ENCODE measurements at places on chromosomes 3 and 15.

DNA sequence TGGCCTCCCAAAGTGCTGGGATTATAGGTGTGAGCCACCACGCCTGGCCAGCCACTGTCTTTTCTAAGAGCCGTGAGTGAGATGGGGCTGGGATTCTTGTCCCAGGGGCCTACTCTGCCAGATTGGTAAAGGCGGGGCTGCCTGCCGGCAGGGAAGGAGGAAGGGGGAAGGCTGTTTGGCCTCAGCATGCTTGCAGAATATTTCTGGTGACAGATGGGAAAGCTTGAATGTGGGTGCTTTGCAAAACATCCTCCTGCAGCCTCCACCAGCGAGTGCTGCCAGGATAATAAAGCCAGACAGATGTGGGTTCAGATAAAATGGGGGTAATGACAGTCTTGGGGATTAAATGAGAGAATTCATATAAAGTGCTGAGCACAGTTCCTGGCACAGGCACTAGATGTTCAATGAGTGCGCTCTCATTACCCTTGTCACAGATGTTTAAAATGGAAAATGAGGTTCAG lies 19.8 kb upstream of the ACOX2 start:
- no peak for DNase-seq

GRCh38 chr15:67150023-67150860 lies 84.8 kb downstream of the SMAD3 start:
- peak; percentile 80 for DNase-seq

- DNase-seq, result no peak
Measured at GRCh38 chr3:38600551-38600950, 48.9 kb downstream of the SCN5A start.

DNA sequence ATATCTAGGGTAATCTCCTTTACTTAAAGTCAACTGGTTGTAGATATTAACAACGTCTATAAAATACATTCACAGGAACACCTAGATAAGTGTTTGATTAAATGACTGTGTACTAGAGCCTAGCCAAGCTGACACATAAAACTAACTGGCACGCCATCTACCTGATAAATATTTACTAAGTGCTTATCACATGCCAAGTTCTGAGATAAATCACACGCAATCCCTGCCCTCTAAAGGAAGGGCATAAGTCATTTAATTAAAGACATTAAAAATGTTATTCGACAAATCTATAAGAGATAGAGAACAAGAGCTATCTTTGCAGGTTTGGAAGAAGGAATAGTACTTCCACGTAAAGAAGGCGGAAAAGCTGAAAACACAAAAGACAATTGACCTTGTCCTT lies 11.1 kb upstream of the MB21D2 start:
- DNase-seq, result no peak

GRCh38 chr3:78863306-78864203 lies 904.2 kb downstream of the ROBO1 start:
- no peak for DNase-seq

- peak; percentile 66 for DNase-seq
Measured at GRCh38 chr3:10224794-10225665, 23.2 kb upstream of the TATDN2 start.

DNA sequence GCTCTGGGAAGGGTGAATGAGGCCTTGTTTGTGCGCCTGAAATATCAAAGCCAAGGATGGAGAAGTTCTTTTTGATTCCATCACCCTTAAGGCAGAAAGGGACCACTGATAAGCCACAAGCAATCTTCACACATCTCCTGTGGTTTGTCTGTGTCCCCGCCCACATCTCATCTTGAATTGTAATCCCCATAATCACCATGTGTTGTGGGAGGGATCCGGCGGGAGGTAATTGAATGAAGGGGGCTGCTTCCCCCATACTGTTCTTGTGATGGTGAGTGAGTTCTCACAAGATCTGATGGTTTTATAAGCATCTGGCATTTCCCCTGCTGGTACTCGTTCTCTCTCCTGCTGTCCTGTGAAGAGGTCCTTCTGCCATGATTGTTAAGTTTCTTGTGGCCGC lies 329.6 kb upstream of the RGMA start:
- DNase-seq, result no peak

DNA sequence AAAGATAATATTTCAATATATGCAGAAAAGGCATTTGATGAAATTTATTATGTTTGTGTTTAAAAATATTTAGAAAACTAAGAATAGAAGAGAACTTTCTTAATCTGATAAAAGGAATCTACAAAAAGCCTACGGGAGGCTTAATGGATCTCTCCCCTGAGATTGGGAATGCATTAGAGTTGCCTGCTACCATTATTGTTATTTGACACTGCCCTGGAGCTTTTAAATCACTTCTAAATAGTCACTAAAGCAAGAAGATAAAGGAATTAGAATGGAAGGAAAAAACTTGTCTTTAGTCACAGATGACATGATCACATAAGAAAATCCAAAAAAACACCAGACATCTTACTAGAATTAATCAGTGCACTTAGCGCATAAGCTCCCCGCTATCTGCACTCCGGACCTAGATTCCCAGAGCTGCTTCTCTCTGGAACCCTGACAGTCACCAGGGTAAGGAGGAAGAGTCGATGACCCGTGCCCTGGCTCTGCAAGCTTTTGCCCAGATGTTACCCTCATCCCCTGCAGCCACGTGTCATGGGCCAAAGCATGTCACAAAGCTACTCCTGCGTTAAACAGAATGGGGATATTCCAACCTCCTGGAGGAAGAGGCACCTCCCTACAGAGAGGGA lies 97.1 kb downstream of the MINAR1 start:
- no peak for DNase-seq

- DNase-seq, result peak; percentile 75
Measured at GRCh38 chr15:100781961-100782530, 97.6 kb upstream of the ALDH1A3 start.

DNA sequence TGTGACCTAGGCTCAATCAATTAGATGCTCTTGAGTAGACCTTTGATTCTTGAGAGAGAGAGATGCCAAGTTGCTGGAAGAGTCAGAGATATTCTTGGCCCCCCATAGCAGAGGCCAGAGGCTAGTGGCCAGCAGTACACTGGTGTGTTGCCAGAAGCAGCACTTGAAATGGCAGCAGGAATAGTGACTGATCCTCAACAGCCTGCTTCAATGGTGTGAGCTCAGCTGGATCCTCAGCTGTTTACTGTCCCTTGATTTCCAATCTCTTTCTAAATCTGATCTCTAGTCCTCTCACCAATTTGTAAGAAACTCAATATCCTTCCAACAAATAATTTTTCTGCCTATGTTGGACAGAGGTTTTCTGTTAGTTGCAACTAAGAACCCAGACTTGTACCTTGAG lies 170.3 kb upstream of the CCDC54 start:
- DNase-seq, result no peak

DNA sequence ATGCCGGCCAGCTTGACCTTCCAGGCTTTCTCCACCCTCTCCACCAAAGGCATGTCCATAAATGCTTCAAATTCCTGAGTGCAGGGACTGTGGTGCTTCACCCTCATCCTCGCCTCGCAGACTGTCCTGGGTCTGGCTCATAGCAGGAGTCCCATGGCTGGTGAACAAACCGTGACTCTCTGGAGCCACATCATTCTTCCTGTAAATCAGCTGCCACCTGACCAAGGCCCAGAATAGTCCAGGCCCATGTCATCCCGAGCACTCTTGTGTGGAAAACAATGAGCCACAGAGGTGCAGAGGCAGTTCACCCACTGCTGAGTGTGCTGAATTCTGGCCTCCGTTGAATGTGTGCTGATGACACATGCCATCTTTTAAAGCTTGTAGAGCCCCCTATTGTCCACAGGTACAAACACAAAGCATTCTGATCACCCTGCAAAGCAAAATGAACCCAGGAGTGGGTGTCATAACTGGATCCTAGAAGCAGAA lies 68.6 kb downstream of the ABHD5 start:
- DNase-seq, result no peak

DNA sequence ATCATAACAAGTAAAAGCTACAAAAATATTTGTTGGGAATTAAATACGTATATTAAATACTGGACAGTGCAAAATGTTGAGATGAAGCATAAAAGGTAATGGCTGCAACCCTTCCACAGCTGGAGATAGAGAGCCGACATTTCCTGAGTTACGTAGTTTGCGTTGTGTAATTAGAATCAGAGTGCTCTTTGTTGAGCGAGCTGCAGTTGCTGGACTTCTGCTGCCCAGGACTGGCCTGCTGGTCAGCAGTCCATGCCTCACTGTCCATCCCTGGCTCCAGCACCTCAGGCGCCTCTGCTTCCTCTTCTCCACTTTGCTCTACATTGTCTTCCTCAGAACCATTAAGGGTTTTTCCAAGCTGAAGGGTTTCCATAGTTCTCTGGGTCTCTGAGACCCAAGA lies 28.4 kb upstream of the SHC4 start:
- DNase-seq, result no peak

GRCh38 chr3:151539599-151539998 lies 78.7 kb upstream of the IGSF10 start:
- DNase-seq, result no peak

DNA sequence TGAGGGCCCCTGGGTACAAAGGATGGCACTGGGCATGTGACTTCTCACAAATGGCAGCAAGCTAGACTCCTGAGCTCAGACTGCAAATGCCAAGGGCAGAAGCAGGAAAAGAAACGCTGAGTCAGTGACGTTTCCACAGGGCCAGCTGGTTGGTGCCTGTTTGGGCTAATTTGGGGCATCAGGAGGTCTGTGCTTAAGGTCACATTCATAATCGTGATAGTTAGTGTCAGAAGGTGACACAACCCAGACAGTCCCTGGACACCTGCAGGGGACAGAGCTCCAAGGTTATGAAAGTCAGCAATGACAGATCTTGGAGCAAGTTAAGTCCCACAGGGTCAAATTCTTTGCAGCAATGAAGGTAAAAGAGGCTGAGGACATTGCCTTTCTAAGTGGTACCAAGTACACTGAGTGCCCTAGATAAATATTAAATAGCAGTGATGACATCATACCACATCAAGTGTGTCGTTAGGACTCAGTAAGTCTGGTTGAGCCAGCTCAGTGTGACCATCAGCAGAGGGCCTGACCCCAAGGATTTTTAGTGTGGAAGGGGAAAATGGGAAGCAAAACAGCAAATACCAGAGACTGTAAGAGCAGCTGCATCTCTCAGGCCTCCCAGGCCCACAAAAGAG lies 556.9 kb upstream of the CFAP20DC start:
- no peak for DNase-seq

- DNase-seq, result no peak
Measured at GRCh38 chr3:131178710-131179375, 152.2 kb downstream of the NEK11 start.

GRCh38 chr15:27165590-27165989 lies 194.6 kb downstream of the GABRG3 start:
- DNase-seq, result no peak

- DNase-seq, result peak; percentile 82
Measured at GRCh38 chr3:13346481-13347389, 73.4 kb downstream of the NUP210 start.

GRCh38 chr3:42755681-42756578 lies 17.1 kb downstream of the CCDC13 start:
- DNase-seq, result no peak

DNA sequence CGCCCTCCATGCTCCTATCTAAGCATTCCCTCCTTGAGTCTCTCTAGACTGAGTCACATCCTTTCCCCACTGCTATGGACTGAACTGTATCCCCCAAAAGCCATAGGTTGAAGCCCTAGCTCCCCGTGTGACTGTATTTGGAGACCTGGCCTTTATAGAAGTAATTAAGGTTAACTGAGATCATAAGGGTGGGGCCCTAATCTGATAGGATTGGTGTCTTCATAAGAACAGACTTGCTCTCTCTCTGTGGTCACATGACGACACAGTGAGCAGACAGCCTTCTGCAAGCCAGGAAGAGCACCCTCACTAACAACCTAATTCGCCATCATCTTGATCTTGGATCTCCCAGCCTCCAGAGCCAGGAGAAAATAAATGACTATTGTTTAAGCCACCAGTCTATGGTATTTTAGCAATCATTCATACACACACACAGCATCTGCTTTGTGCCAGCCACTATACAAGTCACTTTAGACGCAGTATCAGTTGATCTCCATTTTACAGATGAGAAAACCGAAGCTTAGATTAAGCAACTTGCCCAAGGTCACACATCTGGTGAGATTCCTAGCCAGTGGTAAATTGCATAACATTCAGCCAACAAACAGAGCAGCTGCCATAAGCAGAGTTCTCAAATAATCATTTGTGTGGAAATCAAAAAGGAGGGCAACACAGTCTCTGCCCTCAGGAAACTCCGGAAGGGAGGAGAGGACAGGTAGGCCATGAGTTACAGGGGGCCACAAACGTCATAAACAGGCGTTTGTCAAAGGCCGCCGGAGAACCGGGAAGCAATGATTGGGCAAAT lies 66.3 kb upstream of the HES1 start:
- no peak for DNase-seq

DNA sequence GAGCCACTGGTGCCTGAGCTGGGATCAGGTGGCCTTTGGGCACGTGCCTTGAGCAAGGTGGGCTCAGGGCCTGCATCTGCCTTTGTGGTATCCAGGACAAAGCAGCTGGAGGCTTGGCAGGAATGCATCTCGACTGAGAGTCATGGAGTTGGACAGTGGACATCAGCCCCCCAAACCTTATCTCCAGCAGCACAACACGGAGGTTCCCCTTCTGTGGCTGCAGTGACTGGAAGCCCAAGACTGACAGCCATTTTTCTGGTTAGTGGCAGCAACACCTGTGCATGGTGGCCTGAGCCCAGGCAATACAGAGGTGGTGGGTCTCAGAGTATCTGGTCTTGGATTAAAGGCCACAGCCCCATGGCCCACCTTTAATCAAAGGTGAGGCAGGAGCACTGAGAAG lies 27.8 kb upstream of the TSEN2 start:
- no peak for DNase-seq

- DNase-seq, result no peak
Measured at GRCh38 chr3:11238880-11239279, 33.3 kb upstream of the ATG7 start.

- no peak for DNase-seq
Measured at GRCh38 chr3:101466465-101467309, 46.3 kb downstream of the SENP7 start.

DNA sequence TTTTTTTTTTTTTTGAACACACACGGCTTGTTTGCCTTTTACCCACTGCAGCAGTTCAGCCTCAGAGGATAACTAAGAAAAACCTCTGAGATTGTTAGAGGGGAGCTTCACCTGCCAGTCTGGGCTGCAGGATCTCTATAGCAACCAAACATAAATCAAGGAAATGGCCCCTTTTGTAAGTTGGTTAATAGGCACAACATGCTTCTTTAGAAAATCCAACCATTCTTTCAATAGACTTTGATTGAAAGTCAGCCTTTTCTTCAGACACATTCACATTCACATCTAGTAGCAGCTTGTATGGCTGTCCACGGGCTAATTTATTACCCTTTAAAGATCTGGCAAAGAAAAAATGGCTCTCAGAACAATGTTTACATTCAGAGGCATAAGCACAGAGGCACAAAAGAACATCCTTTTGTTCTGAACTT lies 136.6 kb upstream of the RARB start:
- DNase-seq, result peak; percentile 42

DNA sequence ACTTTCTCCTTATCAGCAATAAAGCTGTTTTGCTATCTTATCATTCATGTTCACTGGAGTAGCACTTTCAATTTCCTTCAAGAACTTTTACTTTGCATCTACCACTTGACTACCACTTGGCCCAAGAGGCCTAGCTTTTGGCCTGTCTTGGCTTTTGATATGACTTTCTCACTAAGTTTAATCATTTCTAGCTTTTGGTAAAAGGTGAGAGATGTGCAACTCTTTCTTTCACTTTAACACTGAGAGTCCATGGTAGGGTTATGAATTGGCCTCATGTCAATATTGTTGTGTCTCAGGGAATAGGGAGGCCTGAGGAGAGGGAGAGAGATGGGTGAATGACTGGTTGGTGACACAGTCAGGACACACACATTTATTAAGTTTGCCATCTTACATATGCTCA lies 31.0 kb upstream of the FAM3D start:
- no peak for DNase-seq

- DNase-seq, result no peak
Measured at GRCh38 chr3:41986561-41986960, 24.7 kb upstream of the ULK4 start.

- DNase-seq, result no peak
Measured at GRCh38 chr15:61524086-61524485, 295.0 kb upstream of the RORA start.

All from NT2/D1 (cell line).